RCC 7860 (cell line): ENCODE measurements at places on chromosomes 6 and 20.
A peak's percentile ranks its signal among the peaks of the same experiment; 100 is the strongest.

DNA sequence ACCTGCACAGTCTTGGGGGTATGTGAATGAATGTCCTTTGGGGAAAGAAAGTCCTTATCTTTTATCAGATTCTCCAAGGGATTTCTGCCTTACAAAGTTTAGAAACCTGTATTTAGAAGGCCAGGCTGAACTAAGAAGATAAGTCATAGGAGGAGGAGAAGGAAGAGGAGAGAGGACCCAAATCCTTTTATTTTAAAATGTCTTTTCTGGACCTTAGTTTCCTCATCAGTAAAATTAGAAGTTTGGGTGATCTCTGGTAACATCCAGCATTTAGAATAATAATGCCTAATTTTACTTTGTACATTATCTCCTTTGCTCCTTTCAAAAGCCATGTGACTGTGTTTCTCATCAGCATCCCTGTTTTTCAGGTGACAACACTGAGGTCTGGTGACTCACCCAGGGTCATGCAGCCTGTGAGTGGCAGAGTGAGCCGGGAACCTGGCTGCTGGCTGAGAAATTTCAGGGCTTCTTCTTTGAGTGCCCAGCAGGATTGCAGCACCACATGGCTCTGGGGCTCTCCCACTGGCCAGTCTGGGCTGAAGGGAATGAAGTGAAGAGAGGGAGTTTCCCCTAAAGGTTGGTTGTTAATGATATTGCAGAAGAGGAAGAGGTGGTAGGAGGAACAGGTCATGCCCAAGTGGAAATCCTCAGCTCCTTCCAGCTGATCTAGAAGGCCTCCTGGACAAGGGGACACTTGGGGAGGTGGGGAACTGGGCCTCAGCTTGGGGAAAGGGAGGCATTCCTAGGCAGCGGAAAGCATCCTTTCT lies 34.0 kb downstream of the VEGFA start:
- peak; percentile 63 for DNase-seq

- peak; percentile 69 for DNase-seq
Measured at GRCh38 chr6:35688605-35689322, at the start of gene FKBP5. Gene FKBP5 (minus strand): TSS chr6:35688915. CDS start chr6:35642824, 46,091 bp downstream.

DNA sequence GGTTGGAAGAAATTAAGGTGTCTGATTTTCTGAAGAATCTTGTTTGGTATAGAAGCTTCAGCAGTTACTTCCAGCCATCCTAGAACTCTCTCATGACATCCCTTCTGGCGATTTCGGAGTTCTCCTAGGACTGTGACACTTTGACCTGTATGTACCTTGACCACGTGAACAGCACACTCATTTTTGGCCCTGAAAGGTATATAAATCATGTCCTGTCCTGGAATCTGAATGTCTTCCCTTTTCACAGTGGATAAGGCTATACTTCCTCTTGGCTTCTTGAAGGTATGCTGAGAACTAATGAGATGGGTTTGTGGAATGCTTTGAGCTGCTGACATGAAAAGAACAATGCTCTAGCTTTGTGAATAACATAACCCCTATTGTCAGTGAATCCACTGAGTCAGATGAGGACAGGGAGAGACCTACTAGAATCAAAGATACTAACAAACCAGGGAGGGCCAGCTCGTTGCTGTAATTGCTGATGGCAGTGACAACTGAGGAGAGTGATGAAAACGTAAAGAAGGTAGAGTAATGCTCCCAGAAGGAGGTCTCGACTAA lies 6.0 kb upstream of the ZDHHC14 start:
- DNase-seq, result no peak

DNA sequence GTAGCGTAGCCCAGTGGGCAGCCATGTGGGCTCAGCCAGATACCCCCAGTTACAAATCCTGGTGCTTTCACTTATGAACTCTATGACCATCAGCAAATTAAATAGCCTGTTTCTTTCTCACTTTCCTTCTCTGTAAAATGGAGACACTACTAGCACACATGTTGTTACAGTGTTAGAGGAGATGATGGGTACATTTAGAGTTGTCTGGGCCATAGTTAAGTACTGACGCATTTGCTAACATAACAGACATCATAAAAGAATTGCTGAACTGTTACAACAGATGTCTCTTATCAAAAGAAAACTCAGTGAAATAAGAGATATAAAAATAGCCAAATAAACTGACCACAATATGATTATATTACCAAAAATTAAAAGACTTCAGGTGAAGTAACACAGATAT lies 69.9 kb upstream of the DOK5 start:
- no peak for DNase-seq

GRCh38 chr6:140979642-140980091 lies 1153.1 kb upstream of the GJE1 start:
- no peak for DNase-seq

- peak; percentile 89 for DNase-seq
Measured at GRCh38 chr20:63698739-63699465, 2.5 kb downstream of the TNFRSF6B start.

DNA sequence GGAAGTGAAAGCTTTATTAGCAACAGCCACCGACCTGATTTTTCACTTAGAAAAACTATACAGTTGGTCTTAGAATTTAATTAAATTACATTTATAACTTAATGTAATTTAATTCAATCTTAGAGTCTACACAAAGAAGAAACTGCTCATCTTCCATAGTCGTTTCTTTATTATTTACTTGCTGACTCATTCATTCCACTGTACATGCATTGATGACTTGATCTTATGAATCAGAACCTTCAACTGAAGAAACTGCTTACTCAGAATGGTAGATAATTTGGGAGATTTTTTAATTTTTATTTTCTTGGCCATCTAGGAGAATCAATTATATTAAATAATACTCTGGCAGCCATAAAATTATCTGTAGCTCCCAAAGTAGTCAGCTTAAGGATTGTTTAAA lies 1021.6 kb upstream of the FLRT3 start:
- peak; percentile 7 for DNase-seq

DNA sequence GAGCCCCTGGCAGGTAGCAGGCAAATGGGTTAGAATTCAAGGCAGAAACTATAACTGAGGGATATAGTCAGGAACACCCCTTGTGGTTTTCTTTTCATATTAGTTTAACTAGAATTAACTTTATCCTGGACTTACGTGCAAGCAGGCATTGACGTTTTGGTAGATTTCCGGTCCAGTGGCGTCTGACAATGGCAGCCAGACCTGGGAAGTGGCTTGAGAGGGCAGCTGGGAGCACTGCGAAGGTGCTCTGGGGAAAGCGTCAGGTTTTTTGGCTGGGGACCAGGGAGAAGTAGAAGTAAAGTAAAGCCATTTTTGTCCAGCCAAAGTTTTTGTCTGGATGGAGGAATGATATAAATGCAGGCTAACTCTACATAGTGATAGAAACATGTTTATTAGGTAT lies 8.4 kb upstream of the ACSS1 start:
- DNase-seq, result no peak
